OCI-LY7 (cell line): ENCODE measurements at places on chromosomes 12 and 14.

DNA sequence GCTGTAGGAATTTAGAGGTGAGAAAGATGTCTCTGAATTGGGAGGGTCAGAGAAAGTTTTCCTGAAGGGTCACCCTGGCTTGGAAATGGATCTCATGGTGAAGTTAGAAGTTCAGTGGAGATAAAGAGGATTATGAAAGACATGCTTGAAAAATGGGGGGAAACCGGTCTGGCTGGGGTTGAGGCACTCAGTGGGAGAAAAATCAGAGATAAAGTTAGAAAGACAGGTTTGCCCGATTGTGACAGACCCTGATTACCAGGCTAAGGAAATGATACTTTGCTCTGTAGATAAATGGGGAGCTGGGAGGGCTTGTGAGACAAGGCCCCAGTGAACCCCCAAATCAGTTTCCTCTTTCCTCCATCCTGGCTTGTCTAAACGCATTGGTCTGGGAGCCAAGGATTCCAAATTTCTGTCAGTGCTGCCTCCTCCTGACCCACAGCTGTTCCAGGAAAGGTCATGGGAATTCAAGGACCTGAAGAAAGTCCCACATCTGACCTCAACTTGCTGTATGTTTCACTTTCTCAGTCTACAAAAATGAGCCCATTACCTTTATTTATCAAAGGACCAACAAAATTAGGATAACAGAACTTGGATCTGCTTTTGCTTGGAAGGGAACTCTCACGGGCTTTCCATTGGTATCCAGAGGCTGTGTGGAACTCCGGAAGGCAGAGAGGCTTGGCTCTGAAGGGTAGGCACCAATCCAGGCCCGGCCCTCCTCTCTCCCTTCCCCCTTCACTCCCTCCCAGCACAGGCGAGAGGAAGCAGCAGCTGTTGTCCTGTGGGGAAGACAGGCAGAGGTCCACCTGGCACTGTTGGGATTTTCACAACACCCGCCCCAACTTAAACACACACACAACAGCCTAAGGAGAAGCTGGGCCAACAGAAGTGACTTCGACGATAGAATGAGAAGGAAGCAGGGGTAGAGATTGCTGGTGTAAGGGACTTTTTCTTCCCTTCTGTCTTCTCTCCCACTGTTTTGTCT, 3.4 kb upstream of the RNASE7 start:
- no peak for DNase-seq

- DNase-seq, result peak; percentile 93
These were observed 6.2 kb downstream of the ISCU start for GRCh38 chr12:108568338-108569154.

- DNase-seq, result no peak
These were observed 8.3 kb downstream of the ADCK1 start for GRCh38 chr14:77808250-77808649.

- no peak for DNase-seq
These were observed 158.0 kb downstream of the SLC5A8 start for GRCh38 chr12:101051901-101052550.

DNA sequence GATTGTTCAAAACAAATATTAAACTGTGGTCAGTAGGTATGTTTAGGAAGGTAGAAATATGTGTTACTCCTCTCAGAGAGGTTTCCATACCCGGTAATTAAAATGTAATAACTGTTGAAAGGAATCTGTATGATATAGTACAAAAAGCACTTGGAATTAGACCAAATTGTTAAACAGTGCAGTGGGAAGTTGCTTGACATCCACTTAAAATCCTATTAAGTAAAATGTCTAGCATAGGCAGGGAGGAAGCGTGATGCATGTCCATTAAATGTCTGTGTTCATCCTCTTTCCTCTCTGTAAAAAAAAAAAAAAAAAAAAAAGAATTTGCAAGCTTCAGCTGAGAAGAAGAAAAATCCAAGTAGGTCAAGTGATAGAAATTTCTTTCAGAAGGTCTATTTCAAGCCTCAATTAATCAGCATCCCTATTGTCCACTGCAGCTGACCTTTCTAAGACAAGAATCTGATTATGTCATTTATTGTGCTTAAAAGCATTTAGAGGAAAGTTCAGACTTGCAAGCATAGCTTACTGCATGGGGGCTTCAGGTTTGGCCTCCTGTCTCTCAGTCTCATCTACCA, 265.6 kb upstream of the RGS6 start:
- no peak for DNase-seq

GRCh38 chr12:15772405-15773018, 16.7 kb downstream of the EPS8 start:
- DNase-seq, result peak; percentile 25

DNA sequence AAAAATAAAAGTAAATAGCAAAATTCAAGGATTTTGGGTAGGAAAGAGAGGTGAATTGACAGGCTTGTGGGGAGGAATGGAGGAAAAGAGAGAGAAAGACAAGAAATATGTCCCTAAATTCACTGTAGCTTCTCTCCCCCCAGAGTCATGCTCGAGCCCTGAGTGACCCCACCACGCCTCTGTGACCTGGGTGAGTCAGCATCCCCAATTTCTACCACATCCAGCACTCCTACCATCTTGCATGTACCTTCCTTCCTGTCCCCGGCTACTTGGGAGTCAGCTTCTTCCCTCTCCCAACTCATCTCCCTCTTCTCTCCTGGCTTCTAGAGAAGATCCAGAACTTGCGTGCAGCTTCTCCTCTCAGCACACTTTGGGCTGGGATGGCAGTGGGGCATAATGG, 9.8 kb downstream of the ZNF219 start:
- DNase-seq, result no peak

DNA sequence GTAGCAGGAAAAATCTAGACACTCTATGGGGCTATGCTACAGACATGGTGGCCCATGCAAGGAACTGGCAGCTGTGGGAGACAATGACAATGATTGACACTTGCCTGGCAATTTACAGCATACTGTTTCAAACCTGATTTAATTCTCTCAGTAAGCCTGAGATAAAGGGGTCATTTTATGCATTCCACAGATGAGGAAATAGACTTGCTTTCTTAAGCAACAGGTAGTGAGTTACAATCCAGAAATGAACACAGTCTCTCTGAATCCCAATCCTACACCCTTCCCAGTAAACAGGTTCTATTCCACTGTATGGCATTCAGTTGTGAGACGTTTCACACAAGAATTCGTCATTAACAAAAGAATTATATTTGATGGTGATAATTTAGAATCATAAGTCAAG, 15.5 kb upstream of the PCNX1 start:
- no peak for DNase-seq

GRCh38 chr14:63712123-63712522, 15.7 kb downstream of the SGPP1 start:
- no peak for DNase-seq

DNA sequence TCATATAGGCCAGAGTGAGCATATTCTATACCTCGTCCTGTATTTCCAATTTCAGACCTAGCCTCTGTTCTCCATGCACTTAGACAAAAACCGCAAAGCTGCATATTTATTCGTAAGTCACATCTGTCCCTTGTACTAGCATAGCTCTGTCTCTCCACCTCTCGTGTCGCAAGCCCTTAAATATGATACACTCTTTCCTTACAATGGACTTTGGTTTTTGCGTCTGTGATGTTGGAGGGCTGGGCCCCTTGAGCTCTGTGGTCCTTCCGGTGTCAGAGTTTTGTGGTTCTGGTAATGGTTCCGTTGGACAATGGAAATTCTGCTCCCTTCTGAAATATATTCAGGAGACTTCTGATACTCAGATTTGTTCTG, 11.3 kb downstream of the PRKCH start:
- no peak for DNase-seq

- peak; percentile 77 for DNase-seq
These were observed 462 bp downstream of the KNTC1 start for GRCh38 chr12:122527478-122527944.

DNA sequence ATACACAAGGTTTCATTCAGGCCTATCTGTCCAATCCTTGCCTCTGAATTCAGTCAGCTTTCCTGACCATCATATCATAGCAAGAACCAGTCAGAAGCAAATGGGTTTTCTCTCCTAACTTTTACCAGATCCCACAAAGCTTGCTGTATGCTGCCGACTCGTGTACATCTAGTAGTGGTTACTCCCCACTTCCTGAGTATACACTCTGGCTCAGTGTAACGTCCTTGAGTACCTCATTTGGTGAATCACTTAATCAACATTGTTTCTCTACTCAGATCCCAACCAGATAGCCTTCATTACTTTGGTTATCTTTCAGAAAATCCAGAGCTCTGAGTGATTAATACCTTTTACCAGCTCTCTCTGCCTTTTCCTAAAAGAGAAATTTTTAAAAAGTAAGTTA, 728.2 kb downstream of the GALC start:
- no peak for DNase-seq

DNA sequence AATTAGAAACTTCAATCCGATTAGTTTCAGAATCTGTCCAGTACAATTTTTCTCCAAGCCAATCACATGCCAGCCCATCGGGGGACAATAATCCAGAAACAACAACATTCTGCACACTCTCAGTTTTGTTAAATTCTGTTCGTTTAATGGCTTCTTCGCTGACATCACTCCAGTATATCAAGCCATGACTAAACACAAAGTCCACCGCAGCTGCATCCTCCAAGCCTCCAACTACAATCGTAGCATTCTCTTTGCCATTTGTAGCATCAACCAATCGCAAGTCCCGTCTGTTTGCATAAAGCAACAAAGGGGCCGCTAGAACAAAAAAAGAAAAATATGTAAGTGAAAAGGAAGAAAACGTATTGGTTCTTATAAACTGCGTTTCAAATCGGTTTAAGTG, 22.5 kb downstream of the LRP6 start:
- no peak for DNase-seq

DNA sequence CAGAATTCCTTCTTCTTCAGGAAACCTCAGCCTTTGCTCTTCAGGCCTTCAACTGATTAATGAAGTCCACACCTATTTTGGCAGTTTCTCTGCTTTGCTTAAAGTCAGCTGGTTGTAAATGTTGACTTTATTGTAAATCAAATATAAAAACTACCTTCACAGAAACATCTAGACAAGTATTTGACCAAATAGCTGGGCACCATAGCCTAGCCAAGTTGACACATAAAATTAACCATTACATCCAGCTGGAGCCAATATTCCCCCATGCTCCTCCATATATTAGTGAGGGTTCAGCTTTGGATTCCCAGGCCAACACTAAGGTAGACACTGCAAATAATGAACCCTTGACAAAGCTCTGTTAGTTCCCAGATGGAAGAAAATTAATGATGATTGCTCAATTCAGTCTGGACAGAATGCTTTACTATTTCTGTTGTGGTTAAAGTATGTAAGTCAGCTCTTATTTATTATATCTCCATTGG, 125.5 kb downstream of the ZFP36L1 start:
- no peak for DNase-seq

GRCh38 chr14:105377555-105378182, 20.7 kb upstream of the TEX22 start:
- DNase-seq, result no peak

- no peak for DNase-seq
These were observed 70.5 kb downstream of the TMX1 start for GRCh38 chr14:51310505-51310944.

GRCh38 chr12:108210001-108210400, 80.9 kb downstream of the WSCD2 start:
- DNase-seq, result no peak

- DNase-seq, result no peak
These were observed 34.2 kb upstream of the PYGL start for GRCh38 chr14:50978529-50978871.

DNA sequence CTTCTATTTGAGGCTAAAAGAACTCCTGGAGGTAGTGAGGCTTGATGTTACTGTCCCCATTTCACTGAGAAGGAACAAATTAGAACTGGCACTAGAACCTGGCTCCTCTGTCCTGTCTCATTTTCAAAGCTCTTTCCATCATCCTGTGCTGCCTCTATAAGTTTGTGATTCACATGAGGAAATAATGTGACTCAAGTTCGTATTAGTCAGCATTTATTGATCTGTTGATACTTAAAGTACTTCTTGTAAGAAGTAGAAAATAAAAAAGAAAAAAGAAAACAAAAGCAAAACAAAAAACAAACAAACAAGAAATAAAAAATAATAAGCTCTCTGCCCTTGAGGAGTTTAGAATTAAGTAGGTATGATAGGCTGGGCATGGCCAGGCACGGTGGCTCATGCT, 2.3 kb upstream of the ESPL1 start:
- DNase-seq, result no peak

GRCh38 chr14:23066855-23067744, 9.8 kb upstream of the CDH24 start:
- DNase-seq, result no peak

DNA sequence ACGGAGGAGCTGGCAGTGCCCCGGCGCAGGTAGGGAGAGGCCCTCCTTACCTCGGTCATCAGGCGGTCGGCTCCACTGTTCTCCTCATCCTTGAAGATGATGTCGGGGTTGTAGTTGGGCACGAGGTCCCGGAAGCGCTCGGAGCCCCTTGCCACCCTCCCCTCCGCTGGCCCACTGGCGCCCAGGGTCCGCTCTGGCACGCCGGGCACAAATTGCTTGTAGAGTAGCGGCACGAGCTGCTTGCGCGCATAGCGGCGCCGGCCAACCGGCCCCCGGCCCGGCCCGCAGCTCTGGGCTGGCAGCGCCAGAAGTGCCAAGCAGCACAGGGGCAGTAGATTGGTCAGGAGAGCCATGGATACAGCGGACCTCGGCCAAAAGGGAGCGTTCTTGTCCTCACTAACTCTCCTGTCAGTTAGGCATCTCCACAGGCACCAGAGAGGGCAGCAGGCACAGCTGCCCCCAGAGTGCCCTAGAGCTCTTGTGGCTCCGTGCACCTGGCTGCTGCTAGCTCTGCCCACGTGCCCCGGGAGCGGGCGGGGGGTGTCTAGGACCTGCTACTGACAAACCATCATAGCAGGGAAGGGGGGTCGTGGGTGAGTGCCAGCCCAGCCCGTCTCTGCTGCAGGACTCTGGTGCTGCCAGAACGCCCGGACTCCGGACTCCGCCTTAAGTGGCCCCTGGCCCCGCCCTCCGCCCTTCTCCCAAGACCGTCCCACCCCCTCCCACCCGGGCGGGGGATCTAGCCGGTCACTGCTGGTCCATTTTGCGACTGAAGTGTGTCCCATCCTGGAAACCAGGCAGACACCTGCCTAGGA, at the start of gene DHH:
DHH (minus strand) TSS at position 642 of the 815 bp plus-strand sequence; CDS start at position 353, 289 bp downstream.
- DNase-seq, result no peak

- no peak for DNase-seq
These were observed 58.8 kb downstream of the TMX1 start for GRCh38 chr14:51298895-51299294.

GRCh38 chr14:104155513-104155912, 17.1 kb downstream of the KIF26A start:
- DNase-seq, result no peak

DNA sequence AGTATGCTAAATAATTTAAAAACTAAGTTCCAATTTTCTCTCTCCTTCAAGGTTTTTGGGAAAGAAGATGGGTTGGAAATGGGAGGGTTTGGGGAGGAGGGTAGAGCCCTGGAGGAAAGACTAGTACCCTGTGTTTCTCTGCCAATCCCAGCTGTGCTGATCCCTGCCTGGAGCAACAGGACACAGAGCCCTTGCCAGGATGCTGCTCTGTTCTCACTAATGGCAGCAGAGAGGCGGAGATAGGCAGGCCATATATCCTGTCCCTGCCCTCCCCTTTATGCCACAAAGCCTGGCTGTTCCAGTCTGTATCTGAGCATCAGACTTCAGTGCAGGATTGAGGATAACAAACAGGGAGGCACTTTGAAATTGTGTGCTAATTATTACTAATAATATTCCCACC, 99.0 kb downstream of the C12orf75 start:
- no peak for DNase-seq

GRCh38 chr14:92945959-92946846, 23.3 kb downstream of the CHGA start:
- no peak for DNase-seq

- DNase-seq, result no peak
These were observed 328.3 kb upstream of the DIO3 start for GRCh38 chr14:101233021-101233366.
